ENCODE measurements at places on chromosomes 1 and 21.

GRCh38 chr1:212366901-212367300 lies 47.8 kb downstream of the PACC1 start:
- no peak for DNase-seq

DNA sequence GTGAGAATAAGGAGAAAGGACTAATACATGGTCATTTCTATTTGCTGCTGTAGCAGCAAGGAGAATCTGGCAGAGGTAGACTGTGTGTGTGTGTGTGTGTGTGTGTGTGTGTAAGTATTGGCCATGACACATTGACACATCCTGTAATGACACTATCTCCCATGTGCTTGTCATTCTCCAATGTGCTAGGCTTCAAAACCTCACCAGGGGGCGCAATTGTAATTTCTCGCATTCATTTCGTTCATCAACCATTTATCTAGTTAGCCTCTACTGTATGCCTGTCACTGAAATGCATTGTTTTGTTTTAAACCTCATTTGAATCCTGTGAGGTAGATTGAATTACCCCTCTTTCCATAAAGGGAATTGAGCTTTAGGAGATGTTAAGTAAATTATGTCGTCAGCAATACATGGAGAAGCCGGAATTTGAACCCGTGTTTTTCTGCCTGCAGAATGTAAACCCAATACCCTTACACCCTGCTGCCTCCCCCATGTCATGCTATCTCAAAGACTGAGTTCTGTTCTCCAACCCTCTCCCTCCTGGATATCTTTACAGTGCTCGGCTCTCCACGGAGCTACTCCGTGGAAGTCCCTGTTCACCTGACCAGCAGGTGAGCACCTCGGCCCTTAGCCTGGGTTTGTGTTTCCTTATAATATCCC lies 100.8 kb downstream of the UCK2 start:
- no peak for DNase-seq

DNA sequence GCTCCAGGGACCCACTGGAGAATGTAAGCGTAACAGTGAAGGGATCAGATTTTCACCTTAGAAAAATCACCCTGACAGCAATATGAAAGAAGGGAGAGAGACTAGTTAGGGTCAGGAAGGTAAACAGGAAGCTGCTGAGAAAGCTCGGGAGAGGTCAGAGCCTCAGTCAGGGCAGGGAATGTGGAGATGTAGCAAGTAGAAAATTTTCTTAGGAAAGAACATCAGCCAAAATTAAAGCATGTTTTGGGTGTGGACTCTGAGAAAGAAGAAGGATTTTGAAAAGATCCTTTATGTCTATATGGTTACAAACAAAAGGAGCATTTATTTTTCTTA lies 16.7 kb upstream of the ERICH3 start:
- no peak for DNase-seq

DNA sequence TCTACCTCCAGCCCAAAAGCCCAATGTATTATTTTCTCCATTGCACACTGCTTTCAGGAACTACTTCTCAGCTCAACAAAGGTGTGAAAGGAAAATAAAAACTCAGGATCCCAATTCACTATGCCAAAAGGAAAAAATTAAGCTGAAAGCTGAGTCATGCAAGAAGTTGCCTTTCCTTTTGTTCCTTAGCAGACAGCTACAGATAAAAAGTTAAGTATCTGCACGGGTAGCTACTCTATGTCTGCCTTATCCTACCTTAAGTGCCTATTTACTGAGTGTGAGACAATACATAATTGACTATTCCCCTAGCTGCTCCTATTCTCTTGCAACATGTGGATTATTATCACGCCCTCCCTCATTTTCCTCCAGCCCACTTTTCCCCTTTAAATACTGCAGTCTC lies 84.1 kb downstream of the ADCY10 start:
- no peak for DNase-seq

GRCh38 chr1:187167555-187167954 lies 338.8 kb downstream of the PLA2G4A start:
- DNase-seq, result no peak

DNA sequence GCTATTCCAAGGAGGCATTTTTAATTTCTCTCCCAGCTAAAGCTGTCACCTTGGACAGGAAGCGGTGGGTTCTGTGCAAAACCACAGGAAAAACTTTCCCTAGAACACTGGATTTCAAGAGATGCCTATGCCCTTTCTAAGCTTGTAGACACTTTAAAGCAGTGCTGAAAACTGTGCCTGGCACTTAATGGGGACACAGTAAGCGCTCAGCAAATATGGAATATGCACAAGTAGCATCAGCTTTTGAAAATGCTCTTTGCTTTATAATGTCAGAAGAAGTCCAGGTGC lies 50.9 kb upstream of the TARBP1 start:
- no peak for DNase-seq

DNA sequence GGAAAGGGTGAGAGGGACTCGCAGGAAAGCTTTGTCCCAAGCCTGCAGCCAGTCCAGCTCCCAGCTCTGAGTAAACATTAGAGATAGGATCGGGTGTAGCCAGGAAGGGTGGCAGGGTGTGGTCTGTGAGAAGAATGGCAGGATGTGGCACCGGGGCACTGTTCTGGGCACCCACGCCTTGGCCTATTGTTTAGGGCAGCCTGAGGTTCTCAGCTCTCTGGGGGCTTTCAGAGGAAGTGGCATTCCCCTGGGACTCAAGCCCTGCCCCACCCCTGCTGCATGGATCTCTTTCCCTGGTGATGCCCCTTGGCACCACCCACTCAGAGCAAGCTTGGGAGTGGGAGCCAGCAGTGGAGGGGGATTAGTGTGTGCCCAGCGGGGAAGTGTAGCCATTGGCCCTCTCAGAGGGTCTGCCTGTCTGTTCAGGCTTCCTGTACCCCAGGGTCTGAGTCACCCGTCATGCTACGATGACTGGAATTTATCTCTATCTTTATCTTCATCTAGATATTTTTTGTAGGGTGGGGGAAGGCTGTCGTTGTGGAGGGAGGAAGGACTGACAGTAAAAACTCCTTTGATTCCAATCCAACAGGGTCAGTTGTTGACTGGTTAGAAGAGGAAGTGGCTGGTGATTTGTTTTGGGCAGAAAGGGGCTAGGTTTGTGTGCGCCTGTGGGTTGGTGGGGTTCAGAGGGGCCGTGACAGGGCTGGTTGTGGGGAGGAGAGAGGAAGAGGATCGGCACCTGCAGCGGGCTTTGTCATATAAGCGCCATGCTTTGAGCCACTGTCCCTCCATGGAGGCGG lies 31.6 kb downstream of the SOX13 start:
- no peak for DNase-seq

DNA sequence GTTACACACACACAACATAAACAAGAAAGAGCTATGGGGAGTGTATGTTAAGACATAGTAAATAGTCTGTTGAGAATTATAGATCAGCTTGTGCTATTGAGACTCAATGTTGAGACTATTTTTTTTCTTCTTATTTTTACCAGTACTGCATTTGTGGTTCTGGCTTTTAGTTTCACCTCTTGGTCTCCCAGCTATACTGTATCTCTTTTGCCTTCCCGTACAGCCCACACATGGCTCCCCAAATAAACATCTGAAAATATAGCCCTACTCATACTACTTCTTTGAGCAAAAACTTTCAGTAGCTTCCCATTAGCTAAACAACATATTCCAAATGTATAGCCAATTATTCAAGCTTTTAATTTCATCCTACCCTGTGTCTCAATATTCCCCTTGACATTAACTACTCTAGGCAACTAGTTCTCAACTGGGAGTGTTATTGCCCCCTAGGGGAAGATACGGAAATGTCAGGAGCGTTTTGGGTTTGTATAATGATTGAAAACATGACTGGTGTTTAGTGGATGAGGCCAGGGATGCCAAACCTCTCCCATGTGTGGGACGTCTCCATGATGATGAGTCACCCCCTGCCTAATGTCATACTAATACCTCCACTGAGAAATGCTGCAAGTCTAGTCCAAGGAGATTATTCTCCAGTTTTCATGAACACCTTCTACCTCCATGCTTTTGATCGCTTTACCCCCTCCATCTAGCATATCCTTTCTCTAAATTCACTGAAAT lies 6.8 kb downstream of the RPE65 start:
- DNase-seq, result no peak

DNA sequence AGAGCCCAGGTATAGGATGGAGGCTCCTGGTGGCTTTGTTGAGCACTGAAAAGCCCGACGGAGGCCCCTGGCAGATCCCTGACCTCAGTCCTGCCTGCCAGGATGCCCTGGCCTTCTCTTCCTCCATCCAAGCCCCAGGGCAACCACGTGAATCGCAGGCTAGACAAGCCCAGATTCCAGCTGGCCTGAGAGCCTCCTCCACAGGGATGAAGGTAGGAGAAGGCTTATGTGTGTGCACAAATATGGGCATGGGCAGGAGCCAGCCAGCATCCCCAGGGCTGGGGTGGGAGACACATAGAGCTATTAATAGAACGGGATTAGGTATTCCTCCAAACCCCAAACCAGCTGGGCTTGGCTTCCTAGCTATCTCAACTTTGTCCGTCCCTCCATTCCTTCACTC lies 4.0 kb upstream of the EXTL1 start:
- no peak for DNase-seq

- DNase-seq, result no peak
Observed at GRCh38 chr1:111738436-111739193, 580 bp downstream of the INKA2 start.

DNA sequence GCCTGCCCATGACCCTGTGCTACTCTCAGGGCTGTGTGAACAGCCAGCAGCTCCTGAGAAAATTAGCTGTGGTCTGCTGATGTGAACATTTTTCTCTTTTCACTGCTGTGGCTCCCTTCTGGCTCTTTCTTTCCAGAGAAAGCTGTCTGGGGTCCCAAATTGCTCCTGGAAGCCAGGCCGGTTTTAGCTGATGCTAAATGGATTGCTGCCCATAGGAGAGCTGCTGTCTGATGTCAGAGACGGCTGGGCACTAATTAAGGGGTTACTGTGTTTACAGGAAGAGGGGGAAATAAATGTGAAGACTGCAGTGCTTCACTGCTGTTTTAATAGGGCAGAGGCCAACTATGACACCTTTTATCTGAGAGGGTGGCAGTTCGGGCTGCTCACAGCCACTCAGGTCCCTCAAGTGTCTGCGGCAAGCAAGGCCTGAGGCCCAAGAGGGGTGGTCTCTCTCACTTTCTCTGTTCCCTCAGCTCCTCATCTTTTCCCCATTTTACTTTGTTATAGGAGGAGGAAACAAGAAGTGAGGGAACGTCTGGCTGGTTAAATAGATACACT lies 106.0 kb upstream of the GNG12 start:
- no peak for DNase-seq

DNA sequence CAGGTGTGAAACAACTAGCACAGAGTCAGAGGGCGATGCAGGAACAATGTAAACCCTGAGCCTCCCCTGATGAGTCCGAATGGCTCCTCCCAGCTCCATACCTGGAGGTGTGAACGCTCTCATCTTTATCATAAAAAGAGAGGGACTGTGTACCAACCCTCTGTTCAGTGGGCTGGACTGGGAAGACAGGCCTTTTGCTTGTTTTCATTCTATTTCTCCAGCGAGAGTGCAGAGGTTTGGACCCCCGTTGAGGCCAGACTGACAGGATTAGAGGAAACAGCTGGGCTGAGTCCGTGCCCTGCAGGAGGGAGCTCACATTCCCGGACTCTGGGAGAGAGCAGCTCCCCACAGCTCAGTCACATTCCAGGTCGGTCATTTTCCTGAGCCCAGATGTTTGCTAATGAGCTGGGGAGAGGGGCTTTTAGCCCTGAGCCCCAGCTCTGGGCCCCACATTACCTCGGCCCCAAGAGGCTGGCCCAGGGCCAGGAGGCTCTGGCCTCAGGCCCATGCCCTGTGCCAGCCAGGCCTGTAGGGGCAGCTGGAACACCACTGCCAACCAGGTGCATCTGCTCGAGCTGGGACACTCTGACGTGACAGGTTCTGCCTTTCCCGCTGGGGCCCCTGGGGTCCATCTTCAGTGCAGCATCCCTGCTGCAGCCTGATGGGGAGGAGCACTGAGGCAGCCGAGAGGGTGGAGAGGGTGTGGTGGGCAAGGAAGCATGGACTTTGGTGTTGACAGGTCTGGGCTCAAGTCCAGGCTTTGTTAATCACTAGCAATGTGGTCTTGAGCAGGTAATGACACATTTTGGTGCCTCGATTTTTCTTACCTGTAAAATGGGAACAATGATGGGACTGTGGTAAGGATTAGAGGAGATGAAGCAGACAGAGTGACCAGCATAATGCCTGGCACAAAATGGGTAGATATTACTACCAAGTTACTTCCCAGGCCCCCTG lies 3.5 kb upstream of the NBL1 start:
- DNase-seq, result no peak

DNA sequence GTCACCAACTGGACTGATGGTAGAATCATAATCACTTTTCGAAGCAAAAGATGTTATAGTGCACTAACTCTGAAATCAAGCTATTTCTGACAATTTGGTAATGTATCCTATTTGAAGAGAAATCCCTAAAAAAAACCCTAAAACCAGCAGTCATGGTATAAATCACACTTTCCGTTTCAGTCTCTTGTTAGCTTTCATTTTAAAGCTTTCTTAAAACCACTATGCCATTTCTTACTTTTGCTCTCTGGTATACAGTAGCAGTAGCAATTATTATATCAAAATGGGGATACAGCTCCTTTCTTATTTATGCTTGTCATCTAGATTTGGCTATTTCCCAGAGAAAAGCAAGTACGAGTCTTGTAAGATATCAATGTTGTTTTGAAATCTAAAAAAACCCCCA lies 323.3 kb downstream of the KCTD3 start:
- no peak for DNase-seq

DNA sequence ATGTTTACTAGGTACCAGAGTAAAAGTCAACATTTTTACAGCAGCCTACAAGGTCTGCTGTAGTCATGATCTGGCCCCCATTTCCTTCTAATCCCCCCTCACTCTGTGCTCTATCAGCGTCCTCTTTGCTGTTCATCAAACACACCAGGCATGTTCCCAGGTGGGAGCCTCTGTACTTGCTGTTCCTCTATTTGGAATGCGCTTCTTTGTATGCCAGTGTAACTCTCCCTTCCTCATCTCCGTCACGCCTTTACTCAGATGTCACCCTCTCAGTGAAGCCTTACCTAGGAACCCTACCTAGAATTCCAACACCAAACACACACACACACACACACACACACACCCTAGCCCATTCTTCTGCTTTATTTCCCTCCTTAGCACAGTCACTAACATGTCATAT lies 21.0 kb downstream of the TP53BP2 start:
- no peak for DNase-seq

DNA sequence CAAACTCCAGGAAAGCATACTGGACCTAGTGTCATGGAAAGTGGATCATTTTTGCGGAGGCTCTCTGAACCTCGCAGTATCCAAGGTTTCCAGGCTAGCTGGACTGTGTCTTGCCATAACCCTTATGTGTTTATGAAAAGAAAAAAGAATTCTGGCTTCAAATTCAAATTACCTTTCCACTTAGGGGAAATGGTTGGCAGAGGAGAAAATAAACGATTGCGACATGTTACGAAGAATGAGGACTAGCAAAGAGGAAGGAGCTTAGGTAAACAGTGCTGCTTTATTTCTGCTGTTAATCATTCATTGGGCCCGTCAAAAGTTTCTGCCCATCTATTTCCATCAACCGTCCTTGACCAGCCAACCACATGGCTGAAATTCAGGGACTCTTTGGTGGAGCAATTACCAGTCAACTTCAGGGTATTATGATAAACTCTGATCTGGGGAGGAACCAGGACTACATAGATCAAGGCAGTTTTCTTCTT lies at the start of gene C4BPA:
Gene C4BPA (plus strand): TSS at position 342 of the 482 bp plus-strand sequence. CDS start 8,793 bp downstream, outside the sequence.
- no peak for DNase-seq
